T-helper 22 cell (primary cell): ENCODE measurements at places on chromosomes 2 and 18.

DNA sequence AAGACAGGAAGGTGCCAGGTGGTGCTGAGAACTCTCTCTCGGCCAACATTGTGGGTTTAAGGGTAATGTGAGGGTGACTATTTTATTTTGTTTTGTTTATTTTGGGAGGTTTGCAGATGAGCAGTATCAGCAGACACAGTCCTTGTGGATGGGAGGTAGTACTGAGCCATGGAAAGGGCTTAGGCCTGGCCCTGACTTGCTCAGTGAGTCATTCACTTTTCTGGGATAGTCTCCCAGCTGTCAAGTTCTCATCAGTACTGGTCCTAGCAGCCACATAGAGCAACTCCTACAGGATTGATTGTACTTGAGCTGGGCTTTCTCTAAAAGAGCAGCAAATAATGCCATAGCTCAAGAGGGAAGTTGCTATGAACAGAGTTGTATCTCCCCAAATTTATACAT lies 175.2 kb downstream of the LOXHD1 start:
- DNase-seq: no peak

- no peak for DNase-seq
These were observed 550.8 kb upstream of the ZEB2 start for GRCh38 chr2:145070703-145071102.

DNA sequence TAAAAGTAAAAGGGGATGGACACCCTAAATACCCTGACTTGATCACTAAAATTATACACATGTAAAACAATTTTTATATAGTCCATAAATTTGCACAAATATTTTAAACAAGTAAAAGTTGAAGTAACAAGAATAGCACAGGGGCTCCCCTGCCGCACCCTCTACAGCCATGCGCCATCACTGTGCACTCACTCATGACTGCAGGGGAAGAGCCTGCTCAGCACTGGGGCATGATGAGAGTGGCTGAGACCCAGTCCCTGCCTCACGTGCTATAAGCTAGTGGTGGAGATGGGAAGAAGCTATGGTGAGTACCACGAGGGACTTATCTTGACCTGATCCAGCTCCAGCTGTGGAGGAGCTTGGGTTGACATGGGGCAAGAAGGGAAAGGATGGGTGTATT lies 46.9 kb upstream of the MYO1B start:
- DNase-seq: no peak

DNA sequence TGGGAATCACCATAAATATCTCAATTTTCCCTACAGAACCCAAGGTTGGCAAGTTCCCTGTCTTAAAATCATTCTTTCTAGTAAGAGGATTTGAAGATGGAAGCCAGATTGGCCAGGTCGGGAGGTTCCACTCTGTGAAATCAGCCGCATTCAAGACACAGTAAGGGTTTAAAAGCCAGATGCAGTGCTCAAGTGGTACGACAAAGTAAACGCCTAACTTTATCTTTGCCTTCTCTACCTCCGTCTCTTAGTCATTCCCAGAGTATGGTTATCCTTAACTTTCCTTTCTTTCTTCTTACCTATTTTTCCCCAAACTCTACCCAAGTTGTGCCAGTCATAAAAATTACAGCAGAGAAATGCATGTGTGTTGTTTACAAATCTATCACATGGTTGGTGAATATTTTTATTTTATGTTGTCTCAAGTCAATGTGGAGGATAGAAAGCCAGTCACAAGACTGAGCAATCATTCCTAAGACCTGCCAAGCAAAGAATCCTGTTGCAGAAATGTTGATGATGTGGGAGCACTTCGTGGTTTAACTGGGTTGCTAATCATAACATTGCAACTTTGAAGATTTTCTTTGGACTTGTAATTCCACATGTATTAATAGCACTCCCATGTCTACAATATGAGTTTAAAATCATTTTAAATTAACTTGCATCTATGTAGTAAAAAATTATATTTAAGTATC lies 62.6 kb downstream of the SLC40A1 start:
- DNase-seq: no peak

DNA sequence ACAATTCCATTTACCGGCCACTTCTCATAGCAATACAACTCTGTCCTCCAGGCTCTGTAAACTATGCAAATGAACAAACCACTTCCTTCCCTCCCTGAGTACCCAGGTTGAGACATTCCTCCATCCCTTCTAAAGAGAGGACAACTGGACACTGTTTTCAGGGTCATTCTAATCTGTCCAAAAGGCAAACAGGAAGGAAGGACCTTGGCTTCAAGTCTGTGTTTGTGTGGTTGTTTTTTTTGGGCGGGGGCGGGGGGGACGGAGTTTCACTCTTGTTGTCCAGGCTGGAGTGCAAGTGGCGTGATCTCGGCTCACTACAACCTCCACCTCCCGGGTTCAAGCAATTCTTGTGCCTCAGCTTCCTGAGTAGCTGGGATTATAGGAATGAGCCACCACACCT lies 3.3 kb downstream of the TFCP2L1 start:
- DNase-seq: no peak

DNA sequence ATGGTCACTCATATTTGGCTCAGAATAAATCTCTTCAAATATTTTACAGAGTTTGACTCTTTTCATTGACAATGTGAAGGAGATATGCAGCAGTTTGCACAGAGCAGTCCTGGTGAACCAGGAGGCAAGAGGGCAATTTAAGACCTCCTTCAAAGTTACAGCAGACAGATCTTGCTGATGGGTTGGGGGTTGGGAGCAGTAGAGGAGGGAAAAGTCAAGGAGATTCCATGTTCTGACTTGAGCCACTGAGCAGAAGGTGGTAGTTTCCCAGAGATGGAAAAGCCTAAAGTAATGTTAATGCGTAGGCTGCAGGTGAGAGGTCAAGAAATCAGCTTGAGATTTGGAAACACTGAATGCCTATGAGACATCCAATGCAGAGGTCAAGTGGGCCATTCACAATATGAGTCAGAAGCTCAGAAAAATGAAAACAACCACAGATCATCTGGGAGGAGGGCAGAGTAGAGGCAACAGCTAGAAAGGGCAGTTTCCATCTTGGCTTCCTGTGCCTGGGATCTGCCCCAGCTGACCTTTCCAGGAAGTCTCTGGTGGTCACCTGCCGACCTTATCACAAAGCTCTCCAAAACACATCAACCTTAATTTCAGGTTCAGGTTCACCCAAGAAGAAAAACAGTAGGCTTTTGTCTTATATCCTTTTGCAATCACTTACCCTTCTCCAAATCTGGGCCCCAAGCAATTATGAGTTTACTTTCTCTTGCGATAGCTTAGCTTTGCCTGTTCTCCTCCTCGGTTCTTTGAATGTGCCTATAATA lies 197.5 kb upstream of the ARL4C start:
- no peak for DNase-seq

- DNase-seq: no peak
These were observed 16.4 kb upstream of the TMEM18 start for GRCh38 chr2:693606-694005.

DNA sequence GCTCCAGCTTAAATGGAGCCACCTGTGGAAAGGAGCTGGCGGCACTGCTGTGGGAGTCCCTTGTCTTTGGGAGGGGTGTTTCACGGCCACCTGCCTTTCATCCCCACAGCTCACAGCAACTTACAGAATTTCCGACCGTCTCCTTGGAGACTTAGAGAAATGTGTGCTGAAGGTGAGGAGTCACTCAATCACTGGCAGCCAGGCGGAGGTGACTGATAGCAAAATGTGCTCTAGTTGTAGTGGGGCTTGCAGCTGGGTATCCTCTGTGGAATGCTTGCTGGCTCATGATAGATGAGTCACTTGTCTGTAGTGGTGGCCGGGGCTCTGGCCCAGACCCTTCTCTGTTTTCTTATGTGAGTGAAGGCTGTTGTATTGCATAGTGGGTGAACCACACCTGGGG lies 110.7 kb downstream of the SH3RF3 start:
- DNase-seq: no peak

DNA sequence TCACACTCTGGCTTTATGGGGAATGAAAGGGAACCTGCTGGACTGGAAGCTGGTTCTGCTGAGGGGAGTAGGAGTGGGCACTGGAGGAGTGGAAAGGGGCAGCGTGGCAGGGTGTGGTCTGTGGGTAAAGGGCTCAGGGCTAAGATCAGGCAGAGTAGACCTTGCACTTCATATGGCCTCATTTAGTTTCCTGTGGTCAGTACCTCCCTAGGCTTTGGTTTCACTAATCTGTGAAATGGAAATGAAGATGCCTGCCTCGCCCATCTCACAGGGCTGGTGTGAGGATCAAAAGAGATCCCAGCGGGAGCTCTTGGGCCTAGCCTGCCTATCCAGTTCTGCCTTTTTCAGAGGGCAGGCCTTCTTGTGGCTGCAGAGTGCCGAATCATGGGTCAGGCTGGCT lies 208.7 kb downstream of the LOXHD1 start:
- DNase-seq: no peak

DNA sequence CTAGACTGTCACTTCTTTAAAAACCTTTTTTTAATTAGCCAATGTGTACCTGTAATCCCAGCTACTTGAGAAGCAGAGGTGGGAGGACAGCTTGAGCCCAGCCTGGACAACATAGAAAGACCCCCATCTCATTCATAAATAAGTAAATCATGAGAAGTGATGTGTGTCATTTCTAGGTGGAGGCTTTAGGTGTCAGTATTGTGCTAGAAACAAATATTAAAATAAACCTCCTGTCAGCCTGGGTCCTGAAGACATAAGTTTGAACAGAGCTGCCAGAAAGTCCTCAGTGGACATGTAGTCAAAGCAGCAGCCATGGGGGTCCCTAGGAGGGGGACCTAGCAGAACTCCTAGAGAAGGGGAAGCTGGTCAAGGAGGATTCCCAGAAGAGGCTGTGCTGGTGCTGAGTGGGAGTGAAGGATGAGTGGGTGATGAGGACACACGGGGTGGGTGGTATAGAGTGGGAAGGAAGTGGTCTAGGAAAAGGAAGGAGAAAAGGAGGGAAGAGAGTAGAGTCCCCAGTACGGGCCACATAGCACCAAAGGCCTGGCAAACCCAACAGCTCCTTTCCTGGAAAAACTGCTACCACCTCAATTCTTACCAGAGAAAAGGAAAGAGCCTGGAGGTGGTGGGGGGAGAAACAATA lies 316.6 kb upstream of the NCKAP5 start:
- no peak for DNase-seq

DNA sequence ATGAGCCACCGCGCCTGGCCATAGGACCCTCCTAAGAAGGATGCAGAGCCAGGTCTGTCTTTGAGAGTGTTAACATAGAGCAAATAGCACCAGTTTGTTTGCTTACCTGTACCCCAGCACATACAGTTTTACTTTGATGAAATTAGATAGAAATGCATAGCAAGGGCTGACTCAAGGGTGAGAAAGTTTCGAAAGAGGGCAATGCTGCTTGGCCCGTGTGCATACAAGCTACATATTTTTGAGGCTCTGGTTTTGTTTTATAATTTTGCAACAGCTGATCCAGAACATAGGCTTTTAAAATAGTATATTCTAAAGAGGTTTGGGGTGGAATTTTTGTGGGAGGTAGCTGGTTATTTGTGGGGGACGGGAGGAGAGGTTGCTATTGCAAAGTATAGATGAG lies 151.7 kb downstream of the MCFD2 start:
- DNase-seq: no peak

- no peak for DNase-seq
These were observed 22.2 kb upstream of the IL1RN start for GRCh38 chr2:113105047-113105785.
